Left ventricle myocardium superior (tissue), 1 donor: ENCODE measurements at places on chromosomes 7 and 10. TPM values are rescaled to one million over a fixed set of nuclear protein-coding genes. Genes with fewer than 3 reads are reported as not detected.

The GRID2IP gene
- not detected for total RNA-seq

The CCL26 gene
- total RNA-seq = not detected

The HMX2 gene
- total RNA-seq = not detected

The ZDHHC6 gene
- total RNA-seq = 17.6 TPM

The TBX20 gene
- 193 TPM for total RNA-seq
